ENCODE measurements at places on chromosomes 6 and 20.

- no peak for DNase-seq
Measured at GRCh38 chr6:47371139-47371869, 61.6 kb upstream of the TNFRSF21 start.

GRCh38 chr20:7375905-7376304 is 564.4 kb downstream of the HAO1 start:
- DNase-seq = no peak

GRCh38 chr6:145189836-145190235 is 545.5 kb downstream of the EPM2A start:
- DNase-seq = no peak

DNA sequence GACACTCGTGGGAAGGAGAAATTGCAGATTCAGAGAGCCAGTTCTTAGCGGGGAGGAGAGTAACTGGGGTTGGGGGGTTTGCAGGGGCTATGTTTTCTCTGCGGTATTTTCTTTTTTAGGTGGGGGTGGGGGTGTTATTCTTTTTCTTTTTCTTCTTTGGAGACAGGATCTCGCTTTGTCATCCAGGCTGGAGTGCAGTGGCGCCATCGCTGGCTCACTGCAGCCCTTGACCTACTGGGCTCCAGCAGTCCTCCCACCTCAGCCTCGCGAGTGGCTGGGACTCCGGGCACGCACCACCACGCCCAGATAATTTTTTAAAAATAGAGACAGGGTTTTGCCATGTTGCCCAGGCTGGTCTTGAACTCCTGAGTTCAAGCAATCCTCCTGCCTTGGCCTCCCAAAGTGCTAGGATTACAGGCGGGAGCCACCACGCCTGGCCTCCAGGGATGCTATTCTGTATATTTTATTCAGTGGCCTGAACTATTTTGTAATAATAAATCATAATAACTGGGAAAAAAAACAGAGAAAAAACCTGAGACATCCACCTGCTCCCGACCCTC is 57.3 kb downstream of the UBE2V1 start:
- DNase-seq = no peak

GRCh38 chr20:62642666-62643520 is 590 bp downstream of the SLCO4A1 start:
- DNase-seq = peak; percentile 26

DNA sequence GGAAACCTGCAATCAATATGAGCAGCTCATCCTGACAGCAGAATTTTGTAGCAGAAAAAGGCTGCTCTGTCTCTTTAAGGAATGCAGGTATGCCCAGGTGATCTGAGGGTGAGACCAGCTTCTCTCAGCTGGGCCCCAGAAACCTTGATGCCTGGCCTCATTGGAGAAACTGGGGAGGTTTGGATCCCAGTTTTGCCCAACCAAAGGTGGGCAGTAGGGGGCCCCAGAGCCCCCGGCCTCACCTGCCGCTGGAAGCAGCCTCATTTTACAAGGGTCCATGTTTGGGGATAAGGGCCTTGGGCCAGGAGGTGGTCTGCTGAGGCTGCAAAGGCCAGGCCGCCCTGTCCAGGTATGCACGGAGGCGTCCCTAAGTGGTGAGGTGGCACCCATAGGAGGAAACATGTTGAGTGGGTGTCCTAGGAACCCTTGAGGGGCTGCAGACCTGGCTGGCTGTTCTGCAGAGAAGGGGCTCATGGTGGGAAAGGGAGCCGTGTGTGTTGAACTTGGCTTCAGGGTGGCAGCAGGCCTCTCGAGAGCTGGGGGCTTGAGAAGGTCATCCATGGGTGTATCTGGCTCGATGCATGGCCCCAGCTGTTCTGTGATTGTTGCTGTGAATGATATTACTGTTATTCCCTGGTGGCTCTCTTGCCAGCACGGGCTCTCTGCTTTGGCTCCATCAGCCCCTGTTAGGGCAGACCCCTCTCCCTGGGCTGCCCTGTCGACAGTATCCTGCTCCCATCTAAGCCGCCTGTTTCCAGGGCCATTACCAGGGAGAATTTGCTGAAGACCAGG is 208.4 kb downstream of the CDH4 start:
- DNase-seq = no peak

GRCh38 chr6:80440496-80441115 is 334.1 kb downstream of the BCKDHB start:
- DNase-seq = no peak

GRCh38 chr6:10412461-10413261 is 2.2 kb downstream of the TFAP2A start:
- DNase-seq = no peak

- no peak for DNase-seq
Measured at GRCh38 chr6:132445201-132445951, 44.1 kb upstream of the MOXD1 start.

DNA sequence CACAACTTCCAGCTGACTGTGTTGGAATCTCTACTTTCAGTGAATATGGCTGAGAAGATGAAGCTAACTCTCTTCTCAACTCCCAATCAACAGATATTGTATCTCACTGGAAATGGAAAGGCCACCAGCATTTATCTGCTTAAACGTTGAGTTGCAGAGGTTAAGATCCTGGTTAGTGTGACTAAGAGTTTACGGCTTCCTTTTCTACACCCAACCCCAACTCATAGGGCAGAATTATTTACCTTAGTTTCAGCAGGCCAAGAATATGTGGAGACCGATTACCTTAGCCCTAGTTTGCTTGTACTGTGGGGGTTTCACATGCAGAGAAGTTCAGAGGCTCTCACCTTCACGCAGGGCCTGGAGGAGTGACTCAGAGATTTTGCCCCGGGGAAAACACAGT is 1026.6 kb downstream of the EYS start:
- no peak for DNase-seq

DNA sequence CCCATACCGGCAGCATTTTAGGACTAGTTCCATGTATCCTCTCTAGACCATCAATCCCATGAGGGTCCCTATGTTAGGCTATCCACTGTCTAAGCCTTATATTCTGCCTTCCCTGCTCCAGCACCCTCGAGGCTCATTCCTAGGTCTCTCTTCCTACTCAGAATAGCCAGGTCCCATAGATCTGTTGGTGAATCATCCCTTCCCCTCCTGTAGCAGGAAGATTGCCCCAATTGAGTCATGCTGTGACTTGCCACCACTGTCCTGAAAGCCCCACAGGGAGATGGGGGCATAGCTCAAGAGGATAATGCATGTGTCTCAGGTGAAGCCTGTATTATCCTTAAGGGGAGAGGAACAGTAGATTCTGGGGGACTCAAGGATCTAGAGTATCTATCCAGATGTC is 143.1 kb upstream of the MOCS1 start:
- no peak for DNase-seq

GRCh38 chr6:15265787-15266186 is 19.9 kb downstream of the JARID2 start:
- DNase-seq = no peak
